ENCODE measurements at places on chromosomes 13 and 19.
A peak's percentile ranks its signal among the peaks of the same experiment; 100 is the strongest.

DNA sequence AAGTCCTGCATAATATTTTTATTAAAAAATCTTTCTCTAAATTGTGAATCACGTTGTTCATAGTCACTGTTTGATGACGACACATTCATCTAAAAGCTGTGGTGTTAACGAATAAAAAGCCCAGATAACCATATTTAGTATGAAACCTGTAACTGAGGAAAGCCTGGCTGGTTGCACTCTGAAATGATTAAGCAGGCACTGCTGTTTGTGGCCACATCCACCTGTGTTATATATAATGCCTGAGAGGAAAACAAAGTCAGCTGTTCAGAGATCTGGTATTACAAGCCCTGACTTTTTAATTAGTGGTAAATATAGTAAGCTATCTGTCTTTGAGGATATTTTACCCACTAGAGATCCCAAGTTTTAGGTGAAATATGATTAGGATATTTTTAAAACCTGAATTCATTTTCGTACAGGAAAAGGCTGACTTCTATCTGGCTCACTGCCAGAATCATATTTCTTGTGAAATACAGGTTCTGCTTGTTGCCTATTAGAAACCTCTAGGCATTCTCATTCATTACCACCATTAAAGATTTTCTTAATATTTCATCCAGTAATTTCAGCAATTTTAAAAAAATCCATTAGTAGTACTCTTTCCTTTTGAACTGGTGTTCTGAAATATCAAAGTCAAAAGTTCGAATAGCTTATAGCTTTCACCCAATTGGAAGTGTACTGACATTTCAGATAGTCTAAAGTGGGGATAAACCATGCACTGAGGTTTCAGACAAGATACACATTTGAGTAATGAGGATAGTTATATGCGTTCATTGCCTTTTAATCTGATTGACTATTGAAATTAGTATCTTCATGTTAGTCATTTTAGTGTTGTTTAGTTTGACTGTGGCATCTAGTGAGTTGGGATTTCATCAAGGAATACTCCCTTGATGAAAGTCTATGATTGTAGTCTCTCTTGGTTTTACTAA, 79.7 kb downstream of the LMO7 start:
- DNase-seq = peak; percentile 39

DNA sequence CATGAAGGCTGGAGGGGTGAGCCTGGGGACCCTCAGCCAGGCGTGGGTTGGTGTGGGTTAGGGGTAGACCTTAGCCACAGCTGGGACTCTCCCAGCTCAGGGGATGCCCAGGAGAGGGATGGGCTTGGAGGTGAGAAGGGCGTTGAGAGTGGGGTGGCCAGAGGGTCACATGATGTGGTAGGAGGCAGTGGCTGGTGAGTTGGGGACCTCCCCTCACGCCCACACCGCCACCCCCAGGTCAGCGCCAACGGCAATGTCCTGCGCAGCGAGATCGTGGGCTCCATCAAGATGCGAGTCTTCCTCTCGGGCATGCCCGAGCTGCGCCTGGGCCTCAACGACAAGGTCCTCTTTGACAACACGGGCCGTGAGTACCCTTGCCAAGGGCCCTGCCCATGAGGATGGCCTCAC, 28.5 kb downstream of the AP1M1 start:
- no peak for DNase-seq

- no peak for DNase-seq
Measured at GRCh38 chr13:63010072-63010658, 1594.5 kb upstream of the PCDH20 start.

- no peak for DNase-seq
Measured at GRCh38 chr19:27824108-27824507, 1388.8 kb downstream of the UQCRFS1 start.

- DNase-seq = no peak
Measured at GRCh38 chr19:35608251-35608650, 4.3 kb upstream of the HAUS5 start.

DNA sequence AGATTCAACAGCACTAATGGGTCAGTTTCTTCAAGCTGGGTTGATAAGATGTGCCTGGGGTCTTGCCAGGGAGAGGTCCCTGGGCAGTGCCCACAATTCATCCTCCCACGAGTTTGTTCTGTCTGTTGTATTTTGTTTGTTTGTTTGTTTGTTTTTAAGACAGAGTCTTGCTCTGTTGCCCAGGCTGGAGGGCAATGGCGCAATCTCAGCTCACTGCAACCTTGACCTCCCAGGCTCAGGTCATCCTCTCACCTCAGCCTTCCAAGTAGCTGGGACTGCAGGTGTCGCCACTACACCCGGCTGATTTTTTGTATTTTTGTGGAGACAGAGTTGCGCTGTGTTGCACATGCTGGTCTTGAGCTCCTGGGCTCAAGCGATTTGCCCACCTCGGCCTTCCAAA, 120.1 kb downstream of the NUFIP1 start:
- DNase-seq = no peak

Data from trophoblast cell (in vitro differentiated cells and primary cell).